Stimulated activated CD4-positive, alpha-beta T cell treated with anti-CD3 and anti-CD28 coated beads, Interleukin-15, amount 100 ng/mL, for 24 hours (primary cell): ENCODE measurements at places on chromosomes 4 and X.
A peak's percentile ranks its signal among the peaks of the same experiment; 100 is the strongest.

DNA sequence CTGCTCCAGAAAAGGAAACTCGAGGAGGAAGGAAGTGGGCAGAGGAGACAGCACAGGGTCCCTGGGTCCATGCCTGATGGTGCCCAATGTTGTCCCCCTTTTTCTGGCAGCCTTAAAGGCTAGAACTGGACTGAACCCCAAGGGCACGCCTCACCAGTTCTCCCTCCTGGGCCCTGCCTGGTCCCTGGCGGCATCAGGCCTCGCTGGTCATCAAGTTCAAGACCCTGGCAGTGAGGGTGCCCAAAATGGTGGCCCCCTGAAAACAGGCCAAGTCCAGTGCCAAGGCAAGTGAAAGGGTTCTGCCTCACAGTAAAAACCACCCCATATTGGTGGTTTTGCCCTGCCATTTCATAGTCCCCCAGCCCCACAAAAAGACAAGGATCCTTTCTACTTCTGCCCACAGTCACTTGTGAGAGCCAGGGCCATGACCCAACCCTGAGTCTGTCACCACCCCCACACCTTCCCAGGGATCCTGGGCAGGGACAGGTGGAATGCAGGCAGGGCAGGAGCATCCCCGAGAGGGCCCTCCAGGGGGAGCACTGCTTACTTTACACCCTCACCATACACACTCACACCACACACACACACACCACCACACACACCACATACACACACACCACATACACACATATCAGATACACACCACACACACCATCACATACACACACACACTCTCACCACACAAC is 107.6 kb downstream of the DCTD start:
- peak; percentile 41 for DNase-seq

- no peak for DNase-seq
These were observed 11.5 kb downstream of the RCHY1 start for GRCh38 chr4:75502671-75503070.

- no peak for DNase-seq
These were observed 20.0 kb upstream of the S100G start for GRCh38 chrX:16629909-16630308.

DNA sequence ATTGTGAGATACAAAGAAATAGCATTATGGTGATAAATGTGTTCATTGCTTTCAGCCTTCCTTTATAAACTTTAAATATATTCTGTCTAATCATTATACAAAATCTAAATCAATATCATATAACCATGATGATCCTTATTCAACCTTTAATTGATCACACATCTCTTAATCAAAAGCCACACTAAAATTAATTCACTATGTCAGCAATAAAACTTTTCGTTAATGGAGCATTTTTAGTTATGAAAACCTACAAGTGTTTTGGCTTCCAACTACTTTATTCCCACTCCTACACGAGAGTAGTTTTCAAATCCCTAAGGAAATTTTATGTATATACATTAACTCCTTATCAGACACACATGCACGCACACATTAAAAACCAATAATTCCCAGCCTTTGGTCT is 530.2 kb downstream of the KCTD8 start:
- no peak for DNase-seq

DNA sequence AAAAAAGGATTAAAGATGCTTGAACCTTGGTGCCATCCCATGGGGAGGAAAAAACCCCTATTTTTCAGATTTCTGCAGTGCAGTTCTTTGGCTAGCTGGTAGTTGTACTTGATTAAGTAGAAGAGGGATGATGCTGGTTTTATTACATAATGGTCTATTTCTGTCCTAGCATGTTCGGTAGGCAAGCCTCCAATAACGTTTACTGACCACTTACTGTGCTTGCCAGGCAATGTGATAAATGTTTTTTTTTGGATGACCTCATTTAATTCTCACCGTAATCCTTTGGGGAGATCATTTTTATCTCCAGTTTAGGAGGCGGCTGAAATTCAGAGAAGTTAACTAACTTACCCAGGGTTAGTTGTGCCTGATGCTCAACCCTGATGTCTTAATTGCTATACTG is 92.1 kb upstream of the RPA4 start:
- DNase-seq: no peak

GRCh38 chr4:30537456-30537855 is 182.7 kb upstream of the PCDH7 start:
- DNase-seq: no peak

GRCh38 chrX:136147976-136148375 is 643 bp downstream of the FHL1 start:
- DNase-seq: peak; percentile 9

DNA sequence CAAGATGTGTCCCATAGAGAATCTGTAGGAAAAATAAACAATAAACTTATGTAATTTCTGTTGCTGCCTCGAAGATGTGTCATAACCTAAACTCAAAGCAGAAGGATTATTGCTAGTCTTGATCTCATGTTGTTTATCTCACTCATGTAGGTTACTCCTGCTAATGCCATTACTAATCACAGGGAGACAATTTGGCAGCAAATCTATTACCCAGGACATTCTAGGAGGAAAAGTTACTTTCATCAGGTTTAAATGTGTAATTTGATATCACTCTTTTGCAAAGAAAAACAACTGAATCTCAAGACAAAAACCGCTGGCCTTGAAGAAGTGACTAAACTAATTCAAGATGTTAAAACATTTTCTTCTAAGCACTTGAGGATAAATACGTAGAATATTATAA is 34.0 kb downstream of the LDOC1 start:
- DNase-seq: no peak

GRCh38 chr4:7425124-7425523 is 9.6 kb downstream of the PSAPL1 start:
- no peak for DNase-seq

DNA sequence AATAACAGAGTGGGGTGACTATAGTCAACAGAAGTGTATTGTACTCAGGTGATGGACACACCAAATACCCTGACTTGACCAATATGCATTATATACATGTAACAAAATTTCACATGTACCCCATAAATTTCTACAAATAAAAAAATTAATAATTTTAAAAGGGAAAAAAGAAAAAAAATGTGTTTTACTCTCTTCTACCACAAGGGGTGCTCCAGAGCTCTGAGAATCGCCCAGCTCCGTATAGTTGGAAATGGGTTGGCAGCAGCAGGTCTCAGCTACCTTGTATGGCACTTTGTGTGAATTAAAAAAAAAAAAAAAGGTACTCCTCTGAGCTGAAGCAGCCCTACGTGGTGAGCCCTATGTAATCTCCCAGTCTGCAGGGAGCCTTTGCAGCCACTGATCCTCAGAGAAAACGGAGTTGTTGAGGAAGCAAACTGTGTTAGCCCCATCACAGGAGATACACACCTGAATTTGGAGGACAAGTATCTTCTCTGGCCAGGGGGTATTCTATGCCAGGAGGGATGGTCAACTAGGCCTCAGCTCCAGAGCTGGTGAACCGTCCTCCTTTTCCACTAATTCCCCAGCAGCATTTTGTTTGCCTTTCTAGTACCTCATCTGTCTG is 17.2 kb upstream of the POLA1 start:
- peak; percentile 8 for DNase-seq

DNA sequence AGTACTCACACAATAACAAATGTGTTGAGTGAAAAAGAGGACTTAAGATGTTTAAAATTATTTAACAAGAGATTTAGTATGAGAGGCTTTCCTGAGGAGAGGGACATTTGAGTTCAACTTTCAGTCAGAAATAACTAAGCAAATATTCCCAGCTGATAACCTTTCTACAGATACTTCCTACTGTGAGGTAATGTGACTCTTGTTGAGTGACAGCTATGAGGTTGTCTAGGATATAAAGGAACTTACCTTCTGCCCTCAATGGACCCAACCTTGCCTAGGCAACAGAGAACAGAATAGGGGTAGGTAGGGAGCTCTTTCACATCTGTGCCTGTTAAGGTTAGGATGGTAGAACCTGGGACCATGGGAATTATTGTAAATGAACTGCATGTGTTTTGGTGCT is 54.7 kb downstream of the GLUD2 start:
- no peak for DNase-seq

DNA sequence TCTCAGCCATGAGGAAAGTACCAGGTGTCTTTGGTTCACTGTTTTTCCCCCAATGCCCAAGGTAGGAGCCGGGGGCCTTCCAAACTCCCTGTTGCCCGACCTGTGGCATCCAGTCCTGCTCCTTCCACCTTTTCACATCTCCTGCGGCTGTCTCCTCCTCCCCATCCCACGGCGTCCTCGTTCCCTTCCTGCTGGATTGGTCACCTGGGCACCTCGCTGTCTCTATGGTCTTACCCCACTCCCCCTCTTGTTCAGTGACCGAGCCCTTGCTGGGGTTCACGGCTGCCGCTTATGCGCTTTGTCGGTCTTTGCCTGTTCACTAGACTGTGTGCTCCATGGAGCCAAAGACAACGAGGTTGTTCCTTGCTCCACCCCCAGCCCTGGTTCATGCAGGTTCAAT is 188.7 kb upstream of the PSAPL1 start:
- no peak for DNase-seq

GRCh38 chr4:119540249-119540648 is 88.4 kb downstream of the PDE5A start:
- DNase-seq: no peak

DNA sequence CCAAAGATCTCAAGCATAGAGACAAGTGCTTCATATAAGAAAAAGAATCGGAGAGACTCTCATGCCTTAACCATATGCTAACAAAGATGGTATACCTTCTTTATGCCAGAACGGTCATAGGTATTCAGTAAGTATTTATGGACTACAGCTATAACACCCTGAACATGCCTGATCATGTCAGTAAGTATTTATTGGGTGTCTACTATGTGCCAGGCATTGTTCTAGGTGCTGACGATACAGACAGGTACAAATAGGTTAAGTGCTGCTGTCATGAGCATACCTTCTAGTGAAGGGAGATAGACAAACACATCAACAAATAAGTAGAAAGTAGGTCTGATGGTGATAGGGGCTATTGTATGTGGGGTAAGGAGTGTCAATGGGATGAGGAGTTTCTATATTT is 9.5 kb upstream of the MID1 start:
- no peak for DNase-seq

GRCh38 chrX:51494409-51494808 is 2.0 kb downstream of the NUDT11 start:
- DNase-seq: no peak

GRCh38 chrX:45187731-45188130 is 12.9 kb downstream of the DIPK2B start:
- no peak for DNase-seq

DNA sequence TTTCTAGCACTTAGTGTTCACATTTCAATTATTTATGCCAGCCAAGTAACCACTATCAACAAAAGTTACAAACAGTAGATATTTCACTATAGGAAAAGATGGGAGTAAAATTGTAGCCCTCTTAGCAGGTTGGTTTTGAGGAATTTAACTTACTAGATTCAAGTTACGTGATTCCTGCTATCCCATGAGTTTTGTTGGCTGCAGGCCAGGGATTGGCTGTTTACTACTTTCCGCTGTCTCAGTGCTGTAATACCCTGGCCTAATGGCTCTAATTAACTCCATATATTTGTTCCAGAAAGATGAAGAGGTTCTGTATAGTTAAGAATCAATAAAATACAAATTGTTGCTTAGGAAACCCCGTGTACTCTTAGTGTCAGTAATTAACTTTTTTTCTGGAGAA is 55.5 kb upstream of the MAGED1 start:
- DNase-seq: no peak

GRCh38 chr4:155377276-155377675 is 511 bp upstream of the MAP9 start:
- no peak for DNase-seq

GRCh38 chrX:129825746-129826505 is 17.8 kb downstream of the ZDHHC9 start:
- DNase-seq: peak; percentile 8

- DNase-seq: no peak
These were observed 4.1 kb downstream of the PCDH7 start for GRCh38 chr4:30724247-30724646.

DNA sequence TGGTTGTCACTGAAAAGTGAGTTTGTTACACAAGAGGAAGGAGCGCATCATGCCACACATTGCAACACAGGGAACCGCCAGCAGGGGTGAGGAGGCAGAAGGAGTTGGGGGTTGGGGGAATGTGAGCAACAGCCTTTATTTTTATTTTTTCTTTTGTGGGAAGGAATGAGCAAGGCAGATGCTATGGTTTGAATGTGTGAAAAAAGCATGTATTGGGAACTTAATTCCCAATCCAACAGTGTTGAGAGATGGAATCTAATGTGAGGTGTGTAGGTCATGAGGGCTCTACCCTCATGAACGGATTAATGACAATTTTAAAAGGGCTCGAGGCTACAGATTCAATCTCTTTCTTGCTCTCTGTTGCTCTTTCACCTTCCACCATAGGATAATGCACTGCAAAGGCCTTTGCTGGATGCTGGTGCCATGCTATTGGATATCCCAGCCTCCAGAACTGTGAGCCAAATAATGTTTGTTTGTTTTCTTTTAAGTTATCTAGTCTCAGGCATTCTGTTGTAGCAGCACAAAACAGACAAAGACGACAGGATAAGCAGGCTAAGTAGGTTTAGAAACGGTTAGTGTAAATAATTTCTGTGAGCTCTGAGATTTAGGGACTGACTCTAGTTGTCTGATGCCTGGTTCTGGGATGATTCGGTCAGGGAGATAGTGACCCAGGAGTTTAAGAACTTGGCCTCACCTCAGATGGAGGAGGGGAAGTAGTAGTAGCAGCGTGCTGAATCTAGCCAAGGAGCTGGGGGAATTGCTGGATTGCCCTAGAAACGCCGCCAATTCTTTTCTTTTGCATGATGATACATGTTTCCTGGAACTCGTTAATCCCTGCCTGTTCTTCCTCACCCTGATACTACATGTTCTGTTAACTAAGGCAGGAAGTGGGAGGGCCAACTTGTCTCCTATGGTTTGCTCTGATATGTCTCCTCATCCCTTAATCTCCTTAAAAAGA is 156.6 kb upstream of the CTSO start:
- DNase-seq: peak; percentile 3

DNA sequence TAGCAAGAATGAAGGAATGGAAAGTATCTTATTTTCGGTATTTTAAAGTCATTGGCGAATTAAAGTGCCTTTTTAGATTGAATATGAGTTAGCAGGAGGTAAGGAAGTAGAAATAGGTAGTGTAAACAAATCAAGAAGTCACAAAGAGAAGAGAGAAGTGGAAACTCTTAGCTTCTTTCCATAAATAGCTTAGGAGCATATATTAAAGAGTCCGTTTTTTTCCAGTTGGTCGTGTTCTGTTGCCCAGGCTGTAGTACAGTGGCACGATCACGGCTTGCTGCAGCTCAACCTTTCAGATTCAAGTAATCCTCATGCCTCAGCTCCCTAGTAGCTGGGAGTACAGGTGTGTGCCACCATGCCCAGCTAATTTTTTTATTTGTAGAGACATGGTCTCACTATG is 56.4 kb downstream of the UBE2K start:
- no peak for DNase-seq
